ENCODE measurements at places on chromosomes 11 and 22. TPM values are rescaled to one million over a fixed set of nuclear protein-coding genes. Genes with fewer than 3 reads are reported as not detected.

DNA sequence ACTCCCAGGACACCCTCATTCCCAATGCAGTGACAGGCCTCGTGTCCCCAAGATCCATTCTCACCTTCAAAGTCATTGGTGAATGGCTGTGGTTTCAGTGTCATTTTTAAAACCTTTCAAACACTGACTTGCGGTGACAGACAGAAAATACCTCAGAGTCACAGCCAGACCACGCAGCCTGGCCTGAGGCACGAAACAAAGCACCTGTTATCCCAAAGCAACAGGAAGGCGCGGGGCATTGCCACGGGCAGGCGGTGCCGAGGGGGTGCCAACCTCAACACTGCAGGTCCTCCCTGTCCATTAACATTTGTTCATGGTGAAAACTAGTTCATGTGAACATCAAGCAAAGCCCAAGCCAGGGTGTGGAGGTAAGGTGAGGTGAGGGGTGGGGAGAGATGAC lies 38.2 kb downstream of the RPUSD4 start:
- DNase-seq, result no peak

GRCh38 chr11:100383357-100383865 lies 303.7 kb upstream of the ARHGAP42 start:
- DNase-seq, result no peak

APOA4 gene
- total RNA-seq, result not detected

RPS25 gene
- total RNA-seq, result 1,092 TPM

Data from dermis blood vessel endothelial cell (primary cell).